ENCODE measurements at places on chromosomes 7 and 10. TPM values are rescaled to one million over a fixed set of nuclear protein-coding genes. Genes with fewer than 3 reads are reported as not detected.

The CUL2 gene
- total RNA-seq, result 23.7 TPM

- H3K4me1 ChIP-seq, result no peaks in the 10 kb centered on the region
- no peak overlapping the region for H3K27ac ChIP-seq
- DNase-seq, result no peak
- peaks cover 5% of the 10 kb centered on the region for H3K27me3 ChIP-seq
These were observed 33.5 kb upstream of the ENO4 start for GRCh38 chr10:116815641-116816415.

The WNT8B gene
- not detected for total RNA-seq

GRCh38 chr7:35975851-35976454 is 175.1 kb downstream of the SEPTIN7 start:
- H3K27ac ChIP-seq, result no peak overlapping the region
- H3K36me3 ChIP-seq, result no peaks in the 10 kb centered on the region
- no peaks in the 10 kb centered on the region for H3K4me1 ChIP-seq
- H3K27me3 ChIP-seq, result peaks cover 6% of the 10 kb centered on the region

DNA sequence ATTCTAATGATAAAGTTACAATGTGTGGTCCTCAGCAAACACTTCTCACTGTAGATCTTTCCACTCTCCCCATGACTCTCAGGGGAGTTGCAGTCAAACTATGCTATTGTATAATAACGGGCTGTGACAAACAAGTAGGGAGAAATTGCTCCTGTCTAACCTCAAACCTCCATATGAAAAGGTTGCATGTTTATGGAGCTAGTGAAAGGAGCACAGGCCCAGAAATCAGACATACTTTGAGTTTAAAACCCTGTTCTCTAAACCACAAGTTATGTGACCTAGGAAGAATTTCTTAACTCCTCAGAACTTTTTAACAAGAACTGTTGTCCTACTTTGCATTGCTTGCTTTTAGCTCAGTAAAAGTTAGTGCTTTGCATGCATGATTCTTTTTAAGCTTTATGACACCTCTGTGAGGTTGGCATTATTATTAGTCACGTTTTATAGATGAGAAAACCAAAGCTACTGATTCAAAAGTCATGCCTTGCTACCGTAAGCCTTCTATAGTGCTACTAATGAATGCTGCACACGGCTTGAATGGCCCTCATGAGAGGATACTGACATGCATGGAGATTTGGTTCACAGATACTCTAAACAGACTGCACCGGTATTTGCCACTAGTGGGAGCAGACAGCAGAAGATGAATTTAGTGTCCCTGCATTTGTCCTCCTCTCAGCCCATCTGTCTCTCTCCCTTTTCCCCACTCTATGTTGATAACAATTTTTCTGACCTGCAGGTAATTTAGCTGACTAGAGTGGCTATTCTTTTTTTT is 129.5 kb upstream of the PCGF5 start:
- H3K4me3 ChIP-seq, result no peak overlapping the region
- peaks cover 9% of the 10 kb centered on the region for H3K4me1 ChIP-seq
- H3K36me3 ChIP-seq, result no peaks in the 10 kb centered on the region
- DNase-seq, result no peak
- no peaks in the 10 kb centered on the region for H3K27me3 ChIP-seq
- no peak overlapping the region for H3K27ac ChIP-seq

GRCh38 chr7:82950436-82950835 is 212.2 kb downstream of the PCLO start:
- H3K4me3 ChIP-seq, result no peak overlapping the region
- H3K36me3 ChIP-seq, result no peaks in the 10 kb centered on the region
- H3K27ac ChIP-seq, result no peak overlapping the region
- DNase-seq, result no peak

The KLLN gene
- total RNA-seq, result 1.5 TPM

The LIPJ gene
- not detected for total RNA-seq

GRCh38 chr10:110794808-110795207 is 76.9 kb upstream of the PDCD4 start:
- H3K4me3 ChIP-seq, result no peak overlapping the region
- H3K27ac ChIP-seq, result no peak overlapping the region
- H3K27me3 ChIP-seq, result no peaks in the 10 kb centered on the region
- peaks cover 11% of the 10 kb centered on the region for H3K4me1 ChIP-seq
- H3K36me3 ChIP-seq, result no peaks in the 10 kb centered on the region
- DNase-seq, result peak; percentile 28

GRCh38 chr7:51242881-51243518 is 73.6 kb downstream of the COBL start:
- DNase-seq, result no peak
- H3K27ac ChIP-seq, result peak overlapping the region; percentile 7
- H3K4me1 ChIP-seq, result peaks cover 4% of the 10 kb centered on the region
- no peaks in the 10 kb centered on the region for H3K36me3 ChIP-seq

DNA sequence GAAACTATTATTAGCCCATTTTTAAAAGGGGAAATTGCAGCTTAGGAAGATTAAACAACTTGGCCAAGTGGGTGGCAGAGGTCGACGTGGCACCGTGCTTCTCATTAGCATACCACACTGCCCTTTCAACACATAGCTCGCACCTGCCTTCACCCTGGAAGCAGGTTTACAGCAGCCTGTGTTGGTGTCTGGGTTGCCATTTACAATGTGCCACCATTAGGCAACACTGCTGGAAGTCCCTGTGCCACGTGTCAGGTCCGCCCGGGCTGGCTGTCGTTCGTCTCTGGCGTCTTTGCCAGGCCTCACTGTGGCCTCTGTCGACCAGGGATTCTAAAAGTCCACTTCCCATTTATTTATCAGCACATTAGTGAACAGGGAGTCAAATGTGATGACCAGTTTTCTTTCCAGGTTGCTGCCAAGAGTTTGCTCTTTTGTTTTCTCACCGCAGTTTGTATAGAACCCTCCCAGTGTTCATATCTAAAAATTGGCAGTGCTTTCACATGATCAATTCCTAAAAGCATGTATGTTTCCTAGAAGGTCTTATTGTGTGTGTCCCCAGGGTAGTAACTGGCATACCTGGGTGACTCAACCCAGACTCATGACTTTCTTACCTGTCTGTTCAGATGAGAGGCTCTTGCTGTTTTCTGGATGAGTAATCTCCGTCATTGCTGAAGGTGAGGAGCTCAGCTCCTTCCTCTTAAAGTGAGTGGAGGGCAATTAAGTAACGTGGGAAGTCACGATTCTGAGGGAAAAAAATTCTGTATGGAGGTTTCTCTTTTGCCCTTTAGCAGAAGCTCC is 9.2 kb downstream of the INSIG1 start:
- DNase-seq, result no peak
- no peaks in the 10 kb centered on the region for H3K27me3 ChIP-seq
- H3K4me1 ChIP-seq, result no peaks in the 10 kb centered on the region
- peak overlapping the region; percentile 6 for H3K27ac ChIP-seq
- peaks cover 7% of the 10 kb centered on the region for H3K36me3 ChIP-seq
- H3K4me3 ChIP-seq, result peak overlapping the region; percentile 3

The TFEC gene
- 9.8 TPM for total RNA-seq

The HYAL4 gene
- total RNA-seq, result 0.74 TPM

DNA sequence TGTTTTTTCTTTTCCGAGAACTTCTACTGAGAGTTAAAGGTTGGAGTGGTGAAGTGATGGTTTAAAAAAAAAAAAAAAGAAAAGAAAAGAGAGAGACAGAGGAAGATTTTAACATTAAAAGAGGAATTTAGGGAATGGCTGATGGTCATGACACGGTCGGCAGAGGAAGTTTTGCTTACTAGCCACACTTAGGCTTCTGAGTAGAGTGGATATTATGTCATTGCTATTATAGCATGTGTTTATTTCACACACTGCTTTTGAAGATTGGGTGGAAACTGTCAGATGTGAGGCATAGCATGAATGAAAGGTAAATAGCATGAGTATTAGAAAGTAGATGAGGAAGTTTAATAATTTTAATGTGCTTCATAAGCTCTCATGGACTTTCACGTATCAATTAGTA is 2.5 kb downstream of the KAT6B start:
- DNase-seq, result no peak
- no peak overlapping the region for H3K27ac ChIP-seq
- peaks cover 7% of the 10 kb centered on the region for H3K36me3 ChIP-seq
- no peaks in the 10 kb centered on the region for H3K27me3 ChIP-seq
- peaks cover 5% of the 10 kb centered on the region for H3K4me1 ChIP-seq

DNA sequence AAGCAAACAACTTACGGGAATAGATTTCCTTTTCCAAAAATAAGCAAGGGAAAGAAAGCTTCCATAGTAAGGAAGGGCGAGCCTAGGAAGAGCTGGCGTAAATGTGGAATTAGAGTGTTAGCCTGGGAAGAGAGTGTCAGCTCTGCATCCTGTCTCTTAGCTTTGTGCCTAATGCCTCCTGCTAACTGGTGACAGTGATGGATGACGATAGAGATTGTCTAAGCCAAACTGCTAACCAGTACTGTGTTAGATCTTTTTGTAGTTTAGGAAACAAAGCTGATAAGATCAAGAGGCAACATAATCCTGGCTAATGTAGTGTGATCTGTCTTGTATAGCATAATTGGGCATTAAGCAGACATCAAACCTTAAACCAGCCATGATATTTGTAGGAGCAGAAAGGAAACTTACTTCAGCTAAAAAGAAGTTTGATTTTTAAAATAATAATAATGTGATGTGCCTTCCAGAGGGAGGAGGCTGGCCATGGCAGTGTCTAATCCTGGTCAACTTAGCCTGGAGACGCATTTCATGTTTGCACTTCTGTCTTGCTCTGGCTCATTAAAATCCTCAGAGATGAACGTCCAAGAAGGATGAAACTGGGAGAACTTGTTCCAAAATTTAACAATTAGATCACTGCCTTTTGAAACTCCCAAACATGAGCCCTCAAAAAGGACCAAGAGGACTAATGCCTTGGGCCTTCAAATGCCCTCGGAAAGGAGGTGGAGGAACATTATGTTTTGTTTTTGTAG is 85.1 kb downstream of the FAM204A start:
- no peak overlapping the region for H3K4me3 ChIP-seq
- DNase-seq, result peak; percentile 71
- H3K4me1 ChIP-seq, result no peaks in the 10 kb centered on the region

GRCh38 chr10:11511321-11511720 is 100.1 kb downstream of the USP6NL start:
- no peak overlapping the region for H3K4me3 ChIP-seq
- no peak overlapping the region for H3K27ac ChIP-seq
- no peaks in the 10 kb centered on the region for H3K36me3 ChIP-seq
- no peak for DNase-seq
- H3K27me3 ChIP-seq, result no peaks in the 10 kb centered on the region

GRCh38 chr10:60677531-60678129 is 100.6 kb upstream of the CDK1 start:
- no peaks in the 10 kb centered on the region for H3K4me1 ChIP-seq
- H3K4me3 ChIP-seq, result no peak overlapping the region
- no peaks in the 10 kb centered on the region for H3K27me3 ChIP-seq
- no peak for DNase-seq
- H3K36me3 ChIP-seq, result no peaks in the 10 kb centered on the region

The LFNG gene
- total RNA-seq, result 11.5 TPM

DNA sequence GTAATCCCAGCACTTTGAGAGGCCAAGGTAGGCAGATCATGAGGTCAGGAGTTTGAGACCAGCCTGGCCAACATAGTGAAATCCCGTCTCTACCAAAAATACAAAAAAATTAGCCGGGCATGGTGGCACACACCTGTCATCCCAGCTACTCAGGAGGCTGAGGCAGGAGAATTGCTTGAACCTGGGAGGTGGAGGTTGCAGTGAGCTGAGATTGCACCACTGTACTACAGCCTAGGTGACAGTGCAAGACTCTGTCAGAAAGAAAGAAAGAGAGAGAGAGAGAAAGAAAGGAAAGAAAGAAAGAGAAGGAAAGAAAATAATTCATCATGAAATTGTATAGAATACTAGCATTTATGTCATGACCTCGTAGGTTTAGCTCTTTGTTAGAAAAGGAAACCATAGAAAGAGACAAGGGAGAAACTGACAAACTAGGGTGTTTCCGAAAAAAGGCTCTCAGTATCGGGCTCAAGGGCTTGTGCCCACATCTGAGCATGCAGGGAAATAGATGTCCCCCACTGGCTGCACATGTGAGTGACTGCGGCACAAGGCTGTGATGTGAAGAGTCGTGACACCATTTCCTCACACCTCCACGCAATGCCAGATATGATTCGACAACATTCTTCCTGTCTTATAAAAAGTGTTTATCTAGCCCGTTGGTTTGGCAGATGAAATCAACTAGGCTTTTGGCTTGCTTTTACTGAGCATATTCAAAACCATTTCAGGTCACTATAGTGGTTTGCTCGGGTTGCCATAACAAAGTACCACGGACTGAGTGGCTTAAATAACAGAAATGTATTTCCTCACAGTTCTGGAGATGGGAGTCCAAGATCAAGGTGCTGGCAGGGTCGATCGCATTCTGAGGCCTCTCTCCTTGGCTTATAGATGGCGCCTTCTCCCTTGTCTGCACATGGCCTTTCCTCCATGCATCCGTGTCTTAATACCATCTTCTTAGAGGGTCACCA is 2.0 kb downstream of the SRGN start:
- H3K4me3 ChIP-seq, result no peak overlapping the region
- DNase-seq, result peak; percentile 24
- no peaks in the 10 kb centered on the region for H3K4me1 ChIP-seq
- no peaks in the 10 kb centered on the region for H3K36me3 ChIP-seq

The CYP3A4 gene
- 0.37 TPM for total RNA-seq

The ENO4 gene
- total RNA-seq, result 4.3 TPM

The C7orf57 gene
- total RNA-seq, result 14.5 TPM

The KCNIP2 gene
- 3.1 TPM for total RNA-seq

DNA sequence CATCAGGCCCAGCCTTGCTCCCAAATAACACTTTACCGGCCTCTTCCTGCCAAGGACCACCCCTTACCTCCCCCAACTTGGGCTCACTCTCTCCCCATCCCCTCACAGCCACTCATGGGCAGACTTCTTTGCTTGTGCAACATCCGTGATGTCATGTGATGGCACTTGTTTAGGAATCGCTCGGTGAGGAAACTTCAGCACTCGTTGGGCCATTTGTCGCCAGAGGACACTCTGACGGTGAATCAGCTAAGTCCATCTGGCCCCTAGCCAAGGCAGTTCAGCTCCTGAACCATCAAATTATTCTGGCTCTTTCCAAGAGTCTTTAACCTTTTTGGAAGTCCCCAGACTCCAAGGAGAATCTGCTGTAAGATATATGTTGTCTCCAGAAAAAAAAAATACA is 19.2 kb downstream of the BTBD16 start:
- no peak overlapping the region for H3K27ac ChIP-seq
- H3K4me1 ChIP-seq, result peaks cover 2% of the 10 kb centered on the region
- H3K27me3 ChIP-seq, result no peaks in the 10 kb centered on the region

GRCh38 chr7:92567460-92567859 is 22.7 kb downstream of the FAM133B start:
- no peak overlapping the region for H3K27ac ChIP-seq
- no peaks in the 10 kb centered on the region for H3K4me1 ChIP-seq
- no peaks in the 10 kb centered on the region for H3K27me3 ChIP-seq

The HOXA6 gene
- 4.7 TPM for total RNA-seq
